Nephron progenitor cell (in vitro differentiated cells): ENCODE measurements at places on chromosomes 6 and 20.

DNA sequence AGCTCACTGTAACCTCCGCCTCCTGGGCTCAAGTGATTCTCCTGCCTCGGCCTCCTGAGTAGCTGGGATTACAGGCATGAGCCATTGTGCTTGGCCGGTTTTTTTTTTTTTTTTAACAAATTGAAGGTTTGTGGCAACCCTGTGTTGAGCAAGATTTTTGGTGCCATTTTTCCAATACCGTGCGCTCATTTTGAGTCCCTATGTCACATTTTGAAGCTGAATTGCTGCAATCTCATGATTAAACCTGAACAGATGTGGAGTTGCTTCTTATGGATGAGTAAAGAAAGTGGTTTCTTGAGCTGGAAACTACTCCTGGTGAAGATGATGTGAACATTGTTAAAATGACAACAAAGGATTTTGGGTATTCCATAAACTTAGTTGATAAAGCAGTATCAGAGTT lies 16.6 kb downstream of the SASH1 start:
- H3K4me1 ChIP-seq: peaks cover 17% of the 10 kb centered on the region
- H3K4me3 ChIP-seq: no peak overlapping the region
- no peak for DNase-seq

- H3K36me3 ChIP-seq: peaks cover 5% of the 10 kb centered on the region
- no peaks in the 10 kb centered on the region for H3K4me1 ChIP-seq
- H3K4me3 ChIP-seq: no peak overlapping the region
- no peak for DNase-seq
Measured at GRCh38 chr20:25299806-25300205, 51.9 kb downstream of the PYGB start.

- no peak overlapping the region for H3K27ac ChIP-seq
- peaks cover 19% of the 10 kb centered on the region for H3K4me1 ChIP-seq
- H3K27me3 ChIP-seq: no peaks in the 10 kb centered on the region
Measured at GRCh38 chr20:39775110-39775509, 813.0 kb downstream of the DHX35 start.

DNA sequence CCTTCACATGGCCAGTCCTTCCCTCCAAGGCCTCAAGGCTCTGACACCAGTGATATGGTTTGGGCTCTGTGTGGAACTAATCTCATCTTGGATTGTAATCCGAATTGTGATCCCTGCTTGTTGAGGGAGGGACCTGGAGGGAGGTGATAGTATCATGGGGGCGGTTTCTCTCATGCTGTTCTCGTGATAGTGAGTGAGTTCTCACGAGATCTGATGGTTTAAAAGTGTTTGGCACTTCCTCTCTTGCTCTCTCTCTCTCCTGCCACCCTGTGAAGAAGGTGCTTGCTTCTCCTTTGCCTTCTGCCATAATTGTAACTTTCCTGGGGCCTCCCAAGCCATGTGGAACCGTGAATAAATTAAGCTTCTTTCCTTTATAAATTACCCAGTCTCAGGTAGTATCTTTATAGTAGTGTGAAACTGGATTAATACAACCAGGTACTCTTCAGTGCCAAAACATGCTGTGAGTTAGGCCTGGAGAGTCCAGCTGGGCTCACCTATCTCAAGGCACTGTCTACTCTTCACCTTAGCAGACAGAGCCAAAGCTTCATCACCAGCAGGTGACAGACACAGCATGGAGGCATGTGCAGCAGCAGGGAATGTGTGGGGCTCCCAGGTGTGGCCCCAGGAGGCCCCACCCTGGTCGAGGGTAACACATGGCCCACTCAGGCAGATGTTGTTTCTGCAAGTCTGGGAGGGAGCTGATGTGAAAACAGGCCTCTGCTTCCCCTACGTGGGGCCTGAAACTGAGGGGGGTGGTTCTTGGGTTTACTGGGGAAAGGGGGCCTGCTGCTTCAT lies 97.5 kb upstream of the CDYL start:
- H3K4me1 ChIP-seq: peaks cover 7% of the 10 kb centered on the region
- no peak overlapping the region for H3K27ac ChIP-seq
- no peaks in the 10 kb centered on the region for H3K36me3 ChIP-seq
- no peak for DNase-seq
- peaks cover 1% of the 10 kb centered on the region for H3K27me3 ChIP-seq
- H3K4me3 ChIP-seq: no peak overlapping the region

- no peak for DNase-seq
- H3K4me1 ChIP-seq: peaks cover 66% of the 10 kb centered on the region
- peaks cover 15% of the 10 kb centered on the region for H3K27me3 ChIP-seq
- no peak overlapping the region for H3K4me3 ChIP-seq
- no peak overlapping the region for H3K27ac ChIP-seq
- no peaks in the 10 kb centered on the region for H3K36me3 ChIP-seq
Measured at GRCh38 chr6:43761666-43762409, 8.2 kb upstream of the VEGFA start.

- no peak overlapping the region for H3K27ac ChIP-seq
- H3K27me3 ChIP-seq: peaks cover 78% of the 10 kb centered on the region
- peaks cover 74% of the 10 kb centered on the region for H3K4me1 ChIP-seq
Measured at GRCh38 chr20:63026582-63027165, 19.9 kb upstream of the BHLHE23 start.

GRCh38 chr6:137016356-137016755 lies 28.4 kb downstream of the IL20RA start:
- H3K4me1 ChIP-seq: no peaks in the 10 kb centered on the region
- H3K27ac ChIP-seq: no peak overlapping the region
- H3K4me3 ChIP-seq: no peak overlapping the region
- H3K36me3 ChIP-seq: no peaks in the 10 kb centered on the region
- no peak for DNase-seq

DNA sequence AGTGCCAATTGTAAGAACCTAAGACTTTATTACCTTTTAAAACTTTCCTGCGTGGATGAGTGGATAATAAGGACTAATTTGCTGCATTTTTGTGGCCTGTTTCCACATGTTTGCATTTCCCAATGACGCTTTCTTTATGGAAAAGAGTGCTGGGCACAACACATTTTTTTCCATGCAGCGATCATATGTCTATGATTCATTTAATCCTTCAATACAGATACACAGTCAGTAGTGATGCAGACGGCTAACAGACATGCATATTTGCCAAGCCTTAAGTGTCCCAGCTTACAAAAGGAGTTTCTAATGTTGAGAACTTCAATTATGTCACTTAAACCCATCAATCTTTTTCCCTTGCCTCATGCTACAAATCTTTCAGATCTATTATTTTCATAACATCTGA lies 239.8 kb upstream of the PREP start:
- H3K27me3 ChIP-seq: no peaks in the 10 kb centered on the region
- peaks cover 24% of the 10 kb centered on the region for H3K4me1 ChIP-seq
- H3K4me3 ChIP-seq: no peak overlapping the region
- no peaks in the 10 kb centered on the region for H3K36me3 ChIP-seq
- no peak overlapping the region for H3K27ac ChIP-seq
